ENCODE measurements at places on chromosomes 4 and X.

DNA sequence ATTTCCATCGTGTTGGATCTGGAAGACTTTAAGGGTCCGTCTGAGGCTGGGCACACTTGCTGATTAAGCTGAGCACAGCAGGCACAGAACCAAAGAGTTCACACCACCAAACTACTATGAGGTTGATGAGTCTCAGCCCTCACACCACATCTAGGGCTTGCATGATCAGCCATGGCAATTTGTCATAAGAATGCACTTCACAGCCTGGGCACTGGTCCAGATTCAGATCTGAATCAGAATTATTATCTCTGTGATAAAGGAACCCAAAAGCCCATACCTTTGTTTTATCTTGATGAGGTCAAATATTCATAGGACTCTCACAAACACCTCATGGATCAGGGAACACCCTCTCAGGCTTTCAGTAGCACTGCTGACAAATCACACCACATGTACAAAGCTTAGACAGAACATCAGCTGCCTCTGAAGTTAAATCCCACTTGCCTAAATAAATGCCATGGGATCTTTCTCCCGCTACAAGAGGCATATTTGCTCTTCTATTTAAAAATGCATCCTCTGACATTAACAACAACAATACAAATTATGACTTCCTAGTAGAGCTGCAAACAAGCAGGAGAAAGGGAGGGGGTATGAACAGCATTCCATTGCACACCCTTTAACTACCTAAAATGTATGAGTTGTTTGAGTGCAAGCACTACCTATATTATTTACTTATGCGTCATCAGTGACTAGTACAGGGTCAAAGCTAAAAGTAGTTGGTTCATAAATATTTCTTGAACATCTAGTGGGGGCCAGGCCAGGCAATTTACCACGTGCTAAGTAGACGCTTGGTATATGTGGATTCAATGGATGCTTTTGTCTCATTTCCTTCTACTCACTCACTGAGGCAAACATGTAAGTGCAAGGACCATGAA, 186.3 kb upstream of the FGF13 start:
- no peak for DNase-seq

DNA sequence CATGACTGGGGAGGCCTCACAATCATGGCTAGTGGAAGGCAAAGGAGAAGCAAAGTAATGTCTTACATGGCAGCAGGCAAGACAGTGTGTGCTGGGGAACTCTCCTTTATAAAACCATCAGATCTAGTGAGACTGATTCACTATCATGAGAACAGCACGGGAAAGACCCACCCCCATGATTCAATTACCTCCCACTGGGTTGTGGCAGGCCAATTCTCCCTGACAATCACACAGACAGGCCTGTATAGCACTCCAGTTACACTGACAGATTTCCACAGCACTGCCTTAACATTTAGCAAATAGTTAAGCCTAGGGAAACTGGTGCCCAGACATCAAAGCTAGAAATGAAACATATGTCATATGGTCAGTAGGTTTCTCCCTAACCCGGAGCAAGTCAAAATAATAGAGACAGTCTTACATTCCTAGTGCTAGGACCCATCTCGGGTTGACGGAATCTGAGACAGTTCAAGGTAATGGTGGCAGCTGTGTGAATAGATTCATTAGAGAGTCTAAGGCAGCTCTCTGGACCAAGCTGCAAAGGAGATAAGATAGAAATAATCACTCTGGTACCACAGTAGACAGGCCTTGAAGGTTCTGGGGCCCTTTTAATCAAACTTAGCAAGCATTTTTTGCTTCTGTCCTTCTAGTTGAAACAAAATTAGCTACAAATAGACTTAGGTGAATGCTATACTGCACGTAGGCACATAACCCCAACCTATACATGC, 9.4 kb upstream of the HERC5 start:
- no peak for DNase-seq

GRCh38 chr4:128379860-128380259, 92.2 kb upstream of the PGRMC2 start:
- no peak for DNase-seq

- no peak for DNase-seq
Observed at GRCh38 chr4:113941836-113942235, 37.6 kb downstream of the ARSJ start.

DNA sequence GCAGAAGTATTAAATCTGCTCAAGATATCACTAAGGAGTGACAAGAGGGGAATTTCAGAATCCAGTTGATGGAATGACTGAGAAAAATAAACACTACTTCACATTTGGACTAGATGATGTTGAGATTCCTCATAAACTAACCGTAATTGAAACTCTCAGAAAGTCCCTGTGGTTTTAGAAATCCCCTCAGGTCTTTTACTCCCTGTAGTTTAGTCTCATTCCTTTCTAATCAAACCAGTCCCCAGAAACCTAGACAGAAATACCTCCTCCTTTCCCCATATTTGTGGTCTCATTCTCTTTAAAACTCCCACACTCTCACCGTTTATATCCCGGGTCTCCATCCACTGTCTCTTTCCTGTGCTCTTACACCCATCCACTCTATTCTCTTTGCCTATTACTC, 15.0 kb upstream of the TLR1 start:
- no peak for DNase-seq

DNA sequence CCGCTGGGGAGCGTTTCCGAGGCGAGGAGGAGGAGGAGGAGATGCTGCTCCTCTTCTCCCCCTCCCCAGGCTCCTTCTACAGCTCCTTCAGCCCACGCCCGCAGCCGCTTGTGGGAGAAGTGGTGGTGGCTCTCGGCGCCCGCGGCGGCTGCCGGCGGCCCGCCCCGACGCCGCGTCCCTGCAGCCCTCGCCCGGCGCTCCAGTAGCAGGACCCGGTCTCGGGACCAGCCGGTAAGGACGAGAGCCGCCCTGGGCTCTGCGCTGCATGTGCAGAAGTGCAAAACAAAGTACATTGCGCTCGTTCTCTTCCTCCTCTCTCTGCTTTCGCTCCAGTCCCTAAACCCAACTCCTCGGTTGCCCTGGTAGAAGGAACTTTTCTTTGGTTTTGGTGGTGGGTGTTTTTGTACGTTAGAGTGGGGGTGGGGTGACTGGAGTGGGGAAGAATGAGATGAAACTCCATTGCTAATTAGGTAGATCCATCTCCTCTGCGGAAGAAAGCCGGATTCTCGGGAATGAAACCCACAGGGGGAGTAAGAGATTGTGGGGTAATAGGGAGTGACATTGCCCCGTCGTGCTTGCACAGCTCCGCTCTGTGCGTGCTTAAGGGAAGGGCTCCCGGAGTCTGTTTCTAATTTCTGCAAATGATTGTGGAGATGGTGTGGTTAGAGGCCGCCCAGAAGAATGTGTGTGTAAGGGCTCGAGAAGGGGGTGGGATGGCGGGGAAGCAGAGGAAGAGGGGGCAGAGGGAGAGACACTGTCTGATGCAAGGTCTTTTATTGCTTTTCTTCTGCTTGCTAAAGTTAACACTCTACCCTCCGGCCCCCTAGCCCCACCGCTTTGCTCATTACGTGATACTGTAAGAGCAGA, 677 bp downstream of the PTPN13 start:
- DNase-seq: no peak

GRCh38 chr4:99447513-99447912, 12.4 kb upstream of the ADH7 start:
- DNase-seq: no peak

DNA sequence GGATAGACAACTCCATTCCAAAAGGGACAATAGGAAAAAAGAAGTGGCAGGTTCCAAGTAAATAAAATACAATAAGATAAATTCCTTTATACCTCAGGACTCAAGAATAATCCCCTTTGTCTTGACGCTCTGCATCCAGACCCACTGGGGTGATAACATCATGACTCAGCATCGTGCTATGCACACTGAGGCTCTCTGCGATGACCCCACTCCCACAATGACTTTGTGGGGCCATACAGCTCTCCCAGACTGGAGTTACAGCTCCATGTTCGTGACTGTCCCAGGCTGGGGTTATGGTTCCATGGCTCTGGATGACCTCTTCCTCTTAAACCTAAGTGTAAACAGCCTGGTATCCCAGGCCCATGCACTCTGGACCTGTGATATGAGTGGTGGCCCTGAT, 254.5 kb upstream of the ADGRL3 start:
- DNase-seq: no peak

GRCh38 chr4:113131621-113132020, 82.2 kb downstream of the ANK2 start:
- DNase-seq: no peak

DNA sequence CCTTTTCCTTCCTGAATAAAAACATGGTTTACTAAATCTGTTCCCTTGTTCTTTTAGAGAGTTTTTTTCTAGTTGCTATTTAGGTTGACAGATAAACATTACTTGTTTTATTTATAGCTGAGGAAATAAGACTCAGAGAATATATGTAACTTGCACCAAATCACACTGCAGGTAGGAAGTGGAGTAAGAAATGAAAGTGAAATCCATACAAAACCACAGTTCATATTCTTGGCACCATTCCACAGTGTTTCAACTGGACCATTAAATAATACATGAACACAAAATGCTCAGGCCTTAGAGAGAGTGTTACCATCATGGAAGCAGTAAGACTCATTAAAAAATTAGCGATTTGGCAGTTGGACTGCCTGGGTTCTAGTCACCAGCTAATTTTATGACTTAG, 326.9 kb upstream of the SLIT2 start:
- no peak for DNase-seq

DNA sequence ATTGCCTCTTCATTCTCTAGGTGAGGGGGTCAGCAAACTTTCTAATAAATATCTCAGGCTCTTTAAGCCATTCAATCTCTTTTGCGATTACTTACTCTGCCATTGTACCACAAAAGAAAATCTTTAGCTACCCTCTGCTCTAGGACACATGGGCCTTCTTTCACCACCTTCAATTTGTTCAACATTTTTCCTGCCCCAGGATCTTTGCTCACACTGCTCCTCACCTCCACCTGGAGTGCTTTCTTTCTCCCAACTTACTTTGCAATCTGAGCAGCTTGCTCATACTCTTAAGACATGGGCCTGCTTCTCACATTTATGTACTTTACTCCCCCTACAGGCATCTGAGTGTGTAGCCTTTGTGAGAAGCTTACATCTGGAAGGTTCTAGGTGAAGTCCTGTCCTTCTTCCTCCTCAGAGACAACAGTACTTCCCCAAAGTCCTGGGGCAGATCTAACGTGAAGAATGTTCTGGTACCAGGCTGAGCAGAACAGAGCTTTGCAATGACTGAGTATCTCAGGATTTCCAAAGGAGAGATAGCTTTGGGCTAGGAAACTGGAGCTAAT, 55.0 kb upstream of the PRDM5 start:
- DNase-seq: no peak

GRCh38 chrX:22155126-22155525, 117.6 kb upstream of the CBLL2 start:
- no peak for DNase-seq

DNA sequence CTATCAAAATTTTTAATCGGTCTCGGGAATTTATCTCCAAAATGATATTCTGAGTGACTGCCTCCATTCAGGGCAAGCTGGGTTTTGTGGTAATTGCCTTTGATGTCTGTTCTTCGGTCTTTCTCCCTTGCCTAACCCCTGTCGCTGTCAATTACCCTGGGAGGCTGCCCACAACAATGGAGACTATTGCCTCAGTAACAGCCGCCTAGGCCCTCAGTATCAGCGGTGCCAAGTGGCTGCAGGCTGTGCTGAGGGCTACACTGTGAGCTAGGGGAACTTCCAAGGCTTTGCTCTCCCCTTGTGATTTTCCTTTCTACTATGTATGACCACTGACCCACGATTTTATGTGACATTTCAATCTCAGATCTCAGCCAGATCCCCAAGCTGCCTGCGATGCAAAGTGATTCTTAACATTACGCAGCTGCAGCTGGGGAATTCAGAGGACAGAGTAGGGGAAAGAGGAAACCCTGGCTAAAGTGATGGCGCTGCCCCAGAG, 36.3 kb upstream of the REST start:
- no peak for DNase-seq

GRCh38 chrX:41981481-41982013, 58.2 kb upstream of the CASK start:
- no peak for DNase-seq

- no peak for DNase-seq
Observed at GRCh38 chr4:151034829-151035228, 19.7 kb upstream of the LRBA start.

GRCh38 chr4:53885668-53886067, 178.7 kb downstream of the CHIC2 start:
- DNase-seq: no peak

DNA sequence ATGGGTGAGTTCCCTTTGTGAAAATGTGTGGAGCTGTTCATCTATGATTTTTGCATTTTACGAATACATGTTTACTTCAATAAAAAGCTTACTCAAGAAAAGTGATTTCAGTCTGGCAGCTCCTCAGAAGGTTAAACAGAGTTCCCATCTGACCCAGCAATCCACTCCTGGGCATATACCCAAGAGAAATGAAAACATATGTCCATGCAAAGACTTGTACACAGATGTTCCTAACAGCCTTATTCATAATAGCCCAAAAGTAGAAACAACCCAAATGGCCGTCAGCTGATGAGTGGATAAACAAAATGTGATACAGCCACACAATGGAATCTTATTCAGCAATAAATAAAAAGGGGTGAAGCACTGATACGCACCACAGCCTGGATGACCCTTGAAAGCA, 20.8 kb downstream of the CLCN4 start:
- DNase-seq: no peak

Data from activated T-helper 1 cell treated with anti-CD3 and anti-CD28 coated beads, Interleukin-2, amount 50 U/mL, for 16 hours (primary cell).